ENCODE measurements at places on chromosomes 12 and 14.

DNA sequence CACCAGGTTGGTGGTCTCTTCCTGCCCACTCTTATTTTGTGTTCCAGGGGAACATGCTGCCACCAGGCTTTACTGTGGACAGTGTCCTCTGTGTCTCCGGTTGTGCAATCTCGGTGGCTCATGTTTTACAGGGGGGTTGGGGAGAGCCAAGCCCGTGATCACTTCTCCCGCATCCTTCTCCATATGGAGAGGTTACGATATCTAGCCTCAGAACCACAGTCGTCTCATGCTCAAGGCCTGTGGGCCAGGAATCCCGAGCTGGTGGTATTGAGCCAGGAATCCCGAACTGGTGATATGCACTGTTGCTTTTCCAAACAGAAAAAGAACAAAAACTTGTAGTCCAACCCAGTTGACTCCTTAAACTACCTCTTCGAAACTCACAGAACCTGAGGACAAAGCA lies 37.0 kb upstream of the INF2 start:
- no peak for DNase-seq

GRCh38 chr12:75528272-75528671 lies 16.9 kb upstream of the KRR1 start:
- DNase-seq: no peak

- no peak for DNase-seq
Measured at GRCh38 chr12:121976950-121977349, 44.7 kb upstream of the BCL7A start.

- peak; percentile 65 for DNase-seq
Measured at GRCh38 chr12:47361389-47362021, 281.7 kb upstream of the AMIGO2 start.

- DNase-seq: no peak
Measured at GRCh38 chr14:26687301-26687837, 89.5 kb upstream of the NOVA1 start.

DNA sequence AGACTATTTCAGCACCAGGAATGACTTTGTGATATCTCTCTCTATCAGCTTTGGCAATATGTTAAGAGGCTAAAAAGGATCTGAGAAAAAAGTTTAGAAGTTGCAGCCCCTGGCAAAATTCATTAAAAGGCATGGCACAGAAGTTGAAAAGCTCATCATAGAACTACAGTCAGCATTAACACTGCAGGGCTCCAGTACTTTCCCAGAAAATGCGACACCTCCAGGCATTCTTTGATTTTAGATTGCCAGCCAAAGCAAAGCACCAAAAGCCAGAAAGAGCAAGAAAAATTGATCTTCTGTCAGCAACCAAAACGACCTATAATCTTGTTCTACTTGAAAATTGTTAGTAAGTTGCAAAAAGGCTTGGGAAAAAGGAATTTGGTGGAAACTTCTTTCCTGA lies 713.5 kb downstream of the FSCB start:
- no peak for DNase-seq

GRCh38 chr12:27814411-27814810 lies 34.4 kb upstream of the MANSC4 start:
- no peak for DNase-seq

- no peak for DNase-seq
Measured at GRCh38 chr12:85352016-85352415, 72.0 kb downstream of the ALX1 start.

DNA sequence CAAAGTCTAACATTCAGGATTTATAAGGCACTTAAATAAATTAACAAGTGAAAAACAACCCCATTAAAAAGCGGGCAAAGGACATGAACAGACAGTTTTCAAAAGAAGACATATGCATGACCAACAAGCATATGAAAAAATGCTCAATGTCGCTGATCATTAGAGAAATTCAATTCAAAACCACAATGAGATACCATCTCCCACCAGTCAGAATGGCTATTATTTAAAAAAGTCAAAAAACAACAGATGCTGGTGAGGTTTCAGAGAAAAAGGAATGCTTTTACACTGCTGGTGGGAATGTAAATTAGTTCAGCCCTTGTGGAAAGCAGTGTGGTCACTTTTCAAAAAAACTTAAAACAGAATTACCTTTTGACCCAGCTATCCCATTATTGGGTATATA lies 60.7 kb upstream of the BDKRB2 start:
- DNase-seq: no peak

GRCh38 chr14:90674043-90674670 lies 142.1 kb downstream of the TTC7B start:
- no peak for DNase-seq

GRCh38 chr12:117060929-117061305 lies 38.3 kb downstream of the TESC start:
- DNase-seq: no peak

GRCh38 chr14:51684760-51685159 lies 33.0 kb downstream of the FRMD6 start:
- no peak for DNase-seq

DNA sequence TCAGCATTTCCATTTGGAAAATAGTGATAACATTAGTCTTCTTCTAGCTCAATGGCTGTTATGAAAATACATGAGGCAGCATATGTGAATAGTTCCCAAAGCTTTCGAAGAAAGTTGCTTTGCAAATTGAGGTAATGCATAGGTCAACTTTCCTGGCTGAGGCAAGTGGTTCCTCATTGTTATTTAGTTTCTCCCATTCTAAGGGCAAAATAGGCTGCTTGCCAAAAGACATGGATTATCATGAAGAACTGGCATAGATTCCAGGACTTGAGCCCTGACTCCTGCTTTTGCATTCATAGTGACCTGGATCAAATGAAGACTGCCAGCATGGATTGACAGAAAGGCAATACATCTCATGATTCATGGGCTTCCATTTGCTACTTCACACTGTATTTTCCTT lies 35.7 kb downstream of the LRFN5 start:
- DNase-seq: no peak

- peak; percentile 34 for DNase-seq
Measured at GRCh38 chr14:103118663-103119404, 4.4 kb upstream of the TNFAIP2 start.

DNA sequence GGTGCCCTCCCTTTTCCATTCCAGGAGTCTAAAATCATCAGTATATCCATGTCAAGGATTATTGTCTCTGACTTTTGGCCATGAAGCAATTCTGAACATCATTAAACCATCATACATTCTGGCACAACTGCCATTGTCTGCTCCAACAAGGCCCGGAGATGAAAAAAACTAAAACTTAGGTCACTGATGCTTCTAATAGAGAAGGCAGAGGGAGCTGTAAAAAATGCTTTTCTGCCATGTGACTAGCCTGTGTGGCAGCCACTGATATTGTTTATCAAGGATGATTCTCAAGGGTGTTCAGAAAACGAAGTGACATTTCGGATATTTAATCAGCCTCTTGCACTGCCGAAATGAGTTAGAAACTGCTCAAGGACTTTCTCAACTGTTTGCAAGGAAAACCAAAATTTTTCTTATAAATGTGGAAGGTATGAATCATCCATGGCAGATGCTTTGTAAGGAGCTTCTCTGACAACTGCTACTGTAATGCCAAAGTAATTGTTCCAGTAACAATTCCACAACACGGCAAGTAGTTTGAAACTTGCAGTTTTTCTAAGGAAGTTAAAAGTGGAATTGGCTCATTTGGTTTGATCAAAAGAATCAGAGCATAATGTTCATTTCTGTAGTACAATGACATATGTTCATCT lies 1076.5 kb upstream of the FLRT2 start:
- no peak for DNase-seq

- no peak for DNase-seq
Measured at GRCh38 chr12:110104188-110105094, 19.7 kb upstream of the IFT81 start.

DNA sequence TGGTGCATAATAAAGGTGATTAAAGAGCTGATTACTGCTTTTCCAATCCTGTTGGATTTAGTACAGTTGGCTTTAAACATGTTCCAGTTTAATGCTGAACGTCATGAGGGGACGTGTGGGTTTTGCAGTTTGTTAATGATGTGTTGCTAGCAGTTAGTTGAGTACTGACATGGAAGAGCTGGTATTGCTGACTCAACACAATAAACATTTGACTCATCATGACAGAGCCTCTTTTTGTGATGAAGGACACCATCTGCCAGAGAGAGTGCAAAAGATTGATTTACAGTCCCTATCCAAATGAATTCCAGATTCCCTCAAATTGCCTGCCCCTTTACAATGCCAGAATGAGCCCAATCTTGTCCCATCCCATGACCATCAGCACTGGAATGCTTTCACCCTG lies 346.2 kb upstream of the PRICKLE1 start:
- DNase-seq: no peak

GRCh38 chr12:95304673-95305198 lies 87.1 kb downstream of the VEZT start:
- no peak for DNase-seq

All from CD4-positive, alpha-beta T cell treated with Interleukin-21 for 1 hour (primary cell).